LoVo (cell line): ENCODE measurements at places on chromosomes 2 and 18.

DNA sequence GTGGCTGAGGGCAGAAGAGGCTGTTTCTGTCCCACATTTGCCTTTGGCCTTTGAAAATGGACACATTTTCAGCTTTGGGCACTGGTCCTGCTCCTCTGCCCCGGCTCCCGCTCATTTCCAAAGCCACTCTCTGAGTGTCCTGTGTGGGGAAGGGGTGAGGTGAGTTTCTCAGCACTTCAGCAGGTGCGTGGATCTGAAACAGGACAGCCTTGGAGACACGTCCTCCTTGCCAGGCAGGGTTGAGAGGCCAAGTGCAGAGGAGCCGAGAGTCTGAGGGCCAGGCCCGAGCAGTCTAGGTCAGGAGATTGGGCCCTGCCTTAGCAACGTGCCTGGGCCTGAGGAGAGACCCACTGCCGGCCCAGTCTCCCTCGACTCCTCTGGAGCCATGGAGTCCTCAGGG, 21.9 kb upstream of the ALPI start:
- no peak for DNase-seq

DNA sequence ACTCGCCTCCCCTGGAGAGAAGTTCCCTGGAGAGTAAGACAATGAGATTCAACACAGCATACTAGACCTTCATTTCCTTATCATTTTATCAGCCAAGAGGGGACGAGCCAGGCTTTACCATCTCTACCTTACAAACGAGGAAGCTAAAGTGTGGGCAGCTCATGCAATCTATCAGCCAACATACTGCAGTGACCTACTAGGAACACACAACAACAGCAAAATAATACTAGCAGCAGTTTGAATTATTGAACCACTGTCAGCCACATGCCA, 60.0 kb upstream of the TEX51 start:
- DNase-seq = no peak

DNA sequence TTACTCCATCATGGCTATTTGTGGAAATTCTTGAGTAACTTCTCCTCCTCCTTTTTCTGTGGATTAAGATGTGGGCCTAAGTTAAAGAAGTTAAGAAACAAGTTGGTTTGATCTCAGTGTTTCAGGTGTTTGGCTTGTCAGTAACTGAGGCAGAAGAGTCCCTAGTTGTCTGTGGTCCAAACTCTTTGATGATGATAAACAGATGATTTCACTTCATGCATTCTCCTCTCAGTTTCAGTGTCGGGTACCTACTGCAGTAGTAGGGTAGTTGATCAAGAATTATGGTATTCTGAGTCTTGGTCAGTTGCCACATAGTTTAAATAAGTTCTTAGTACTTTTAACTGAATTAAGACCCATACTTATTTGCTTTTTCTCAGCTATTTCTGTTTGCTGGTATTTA, 85.6 kb downstream of the NCOA1 start:
- DNase-seq = no peak

GRCh38 chr2:168052773-168053172, 194.6 kb downstream of the STK39 start:
- DNase-seq = no peak

DNA sequence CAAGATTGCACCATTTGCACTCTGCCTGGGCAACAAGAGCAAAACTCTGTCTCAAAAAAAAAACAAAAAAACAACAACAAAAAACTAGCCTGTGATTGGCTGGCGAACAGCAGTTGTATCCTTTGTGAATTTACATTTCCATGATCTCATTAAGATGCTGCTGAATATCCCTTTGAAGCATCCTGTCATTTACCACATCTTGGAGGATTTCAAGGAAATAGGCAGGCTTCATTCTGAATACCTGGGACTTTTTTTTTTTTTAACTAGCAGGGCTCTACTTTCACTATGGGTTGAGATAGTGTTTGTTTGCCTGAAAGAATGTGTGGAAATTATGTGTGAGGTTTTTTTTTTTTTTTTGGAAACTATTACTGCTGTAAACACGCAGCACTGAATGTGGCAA, 49.6 kb upstream of the RPL31 start:
- DNase-seq = no peak

DNA sequence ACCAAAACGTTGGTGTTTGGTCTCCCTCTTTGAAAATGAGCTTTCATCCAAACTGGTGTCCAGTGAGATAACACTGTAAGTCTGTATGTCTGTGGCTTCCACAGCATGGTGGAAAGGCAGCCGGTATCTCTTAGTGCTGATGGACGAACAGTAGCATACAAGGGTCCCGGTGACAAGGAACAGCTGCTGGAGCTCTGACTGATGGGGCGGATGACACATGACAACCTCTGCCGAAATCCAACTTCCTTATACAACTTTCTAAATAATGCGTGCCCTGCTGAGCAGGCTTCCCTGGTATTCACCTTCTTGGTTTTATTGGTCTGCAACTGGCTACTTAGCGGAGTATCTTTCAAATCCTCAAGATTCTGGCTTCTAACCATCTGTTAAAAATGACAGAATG, 216.2 kb downstream of the SRBD1 start:
- DNase-seq = no peak

DNA sequence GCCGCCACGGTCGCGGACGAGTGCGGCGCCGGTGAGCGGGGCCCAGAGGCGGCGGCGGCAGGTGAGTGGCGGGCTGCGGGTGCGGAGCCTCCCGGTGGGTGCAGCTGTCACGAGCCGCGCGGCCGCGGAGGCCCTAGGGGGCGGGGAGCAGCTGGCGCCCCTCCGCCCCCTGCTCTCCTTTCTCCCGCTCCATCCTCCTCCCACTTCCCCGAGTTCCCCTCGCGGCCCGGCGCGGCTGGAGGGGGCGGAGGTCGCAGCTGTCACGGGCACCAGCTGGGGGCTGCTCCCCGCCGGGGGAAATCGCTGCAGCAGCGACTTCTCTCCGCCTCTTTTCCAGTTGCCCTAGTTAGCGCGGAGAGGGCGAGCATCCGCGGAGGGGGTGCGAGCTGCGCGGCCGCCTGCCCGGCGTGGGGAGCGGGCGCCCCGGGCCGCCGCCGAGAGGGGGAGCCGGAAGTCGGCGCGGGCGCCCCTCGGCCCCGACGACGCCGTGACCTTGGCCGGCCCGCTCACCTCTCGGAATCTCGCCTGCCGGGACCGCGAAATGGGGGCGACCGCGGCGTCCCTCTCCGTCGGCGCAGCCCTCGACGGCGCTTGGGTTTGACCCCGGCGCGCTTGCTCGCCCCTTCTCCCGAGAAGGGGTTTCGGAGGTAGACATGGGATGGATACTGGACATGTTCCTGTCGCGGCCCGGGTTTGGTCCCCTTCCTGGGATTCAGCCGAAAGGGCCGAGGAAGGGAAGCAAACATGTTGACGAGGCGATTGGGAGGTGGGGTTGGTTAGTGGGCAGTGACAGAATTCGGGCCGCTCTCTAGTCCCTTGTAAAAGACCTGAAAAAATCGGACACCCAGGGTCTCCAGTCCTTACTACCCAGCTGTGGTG, 727 bp downstream of the NCOA1 start:
- peak; percentile 16 for DNase-seq

GRCh38 chr18:47323158-47323557, 71.7 kb upstream of the SKOR2 start:
- DNase-seq = no peak

- no peak for DNase-seq
These were observed 49.9 kb downstream of the UGP2 start for GRCh38 chr2:63891488-63892030.
